NCI-H345 (cell line): ENCODE measurements at places on chromosomes 3 and 15.

DNA sequence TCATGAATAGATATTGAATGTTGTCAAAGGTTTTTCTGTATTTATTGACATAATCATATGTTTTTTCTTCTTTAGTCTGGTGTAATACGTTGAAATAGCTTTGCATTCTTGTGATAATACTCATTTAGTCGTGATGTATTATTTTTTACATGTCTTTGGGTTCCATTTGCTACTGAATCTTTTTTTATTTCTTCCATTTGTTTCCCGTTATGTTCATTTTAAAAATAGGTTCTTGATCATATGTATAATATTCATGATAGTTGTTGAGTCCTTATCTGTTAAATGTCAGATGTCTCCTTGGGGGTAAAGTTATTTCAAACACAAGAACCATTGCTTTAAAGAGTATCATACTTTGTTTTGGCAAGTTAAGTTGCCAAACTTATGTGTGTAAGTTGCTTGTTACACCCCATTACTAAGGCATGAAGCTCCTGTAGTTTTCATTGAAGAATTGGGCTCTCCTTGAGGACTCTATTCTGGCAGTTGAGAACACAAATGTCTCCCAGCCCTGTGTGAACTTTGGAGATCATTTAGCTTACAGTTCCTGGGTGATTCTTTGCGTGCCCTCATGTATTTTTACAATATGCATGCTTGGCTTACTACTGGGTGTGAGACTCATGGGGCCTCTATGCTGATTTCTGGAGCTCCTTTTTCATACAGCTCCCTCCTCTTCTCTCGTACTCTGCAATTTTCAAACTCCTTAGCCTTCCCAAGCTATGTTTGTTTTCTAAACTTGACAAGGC, 8.3 kb downstream of the AKAP13 start:
- DNase-seq = no peak

DNA sequence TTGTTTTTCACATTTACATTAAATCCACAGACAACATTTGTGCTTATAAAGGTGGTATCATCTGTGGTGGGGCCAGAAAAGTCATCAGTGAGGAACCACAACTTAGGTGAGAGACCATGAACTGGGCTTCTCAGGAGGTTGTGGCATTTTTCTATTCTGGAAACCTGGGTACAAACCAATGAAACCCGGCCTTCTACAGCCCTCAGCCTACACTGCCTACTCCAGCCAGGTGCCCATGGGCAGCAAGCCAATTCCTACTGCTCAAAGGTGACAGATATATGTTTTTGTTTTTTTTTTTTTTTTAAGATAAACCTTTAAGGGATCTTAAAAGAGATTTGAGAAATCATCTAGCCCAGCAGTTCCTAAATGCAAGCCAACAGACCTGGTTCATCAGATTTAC, 20.3 kb downstream of the SPG21 start:
- no peak for DNase-seq

DNA sequence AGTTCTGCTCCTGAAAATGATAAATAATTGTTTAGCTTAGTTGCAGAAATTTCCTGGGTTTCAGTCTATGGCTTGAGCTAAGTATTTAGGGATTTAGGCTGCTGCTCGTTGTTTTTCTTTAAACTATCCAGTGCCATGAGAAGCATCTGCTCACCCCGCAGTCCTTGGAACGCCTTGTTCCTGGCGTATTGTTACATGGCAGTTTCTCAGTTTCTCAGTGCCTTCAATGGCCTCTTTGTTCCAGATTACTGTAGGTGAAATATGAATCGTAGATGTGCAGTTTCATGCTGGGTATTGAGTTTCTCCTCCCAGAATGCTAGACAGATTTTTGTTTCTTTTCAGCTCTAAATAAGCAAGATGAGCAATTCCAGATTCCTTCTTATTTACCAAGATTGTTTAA, 269.5 kb upstream of the GBE1 start:
- no peak for DNase-seq

GRCh38 chr15:58518626-58519025, 86.8 kb downstream of the LIPC start:
- DNase-seq = no peak

GRCh38 chr15:73748730-73749129, 4.4 kb downstream of the INSYN1 start:
- DNase-seq = no peak

DNA sequence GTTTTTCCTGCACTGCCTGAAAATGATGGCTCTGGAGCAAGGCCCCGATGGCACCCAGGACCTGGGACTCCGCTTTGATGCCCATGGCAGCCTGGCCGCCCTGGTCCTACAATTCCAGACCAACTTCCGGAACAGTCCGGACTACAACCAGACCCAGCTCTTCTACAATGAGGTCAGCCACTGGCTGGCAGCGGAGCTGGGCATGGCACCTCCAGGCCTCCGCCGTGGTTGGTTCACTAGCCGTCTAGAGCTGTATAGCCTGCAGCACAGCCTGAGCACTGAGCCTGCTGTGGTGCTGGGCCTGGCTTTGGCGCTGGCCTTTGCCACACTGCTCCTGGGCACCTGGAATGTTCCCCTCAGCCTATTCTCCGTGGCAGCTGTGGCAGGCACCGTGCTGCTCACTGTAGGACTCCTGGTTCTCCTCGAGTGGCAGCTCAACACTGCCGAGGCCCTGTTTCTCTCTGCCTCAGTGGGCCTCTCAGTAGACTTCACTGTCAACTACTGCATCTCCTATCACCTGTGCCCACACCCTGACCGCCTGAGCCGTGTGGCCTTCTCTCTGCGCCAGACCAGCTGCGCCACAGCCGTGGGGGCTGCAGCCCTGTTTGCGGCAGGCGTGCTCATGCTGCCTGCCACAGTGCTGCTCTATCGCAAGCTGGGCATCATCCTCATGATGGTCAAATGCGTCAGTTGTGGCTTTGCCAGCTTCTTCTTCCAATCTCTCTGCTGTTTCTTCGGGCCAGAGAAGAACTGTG, 10.9 kb downstream of the DISP2 start:
- no peak for DNase-seq

GRCh38 chr3:45198264-45199260, 27.5 kb downstream of the TMEM158 start:
- DNase-seq = no peak

- peak; percentile 14 for DNase-seq
Measured at GRCh38 chr15:78927077-78927790, 17.6 kb downstream of the CTSH start.

DNA sequence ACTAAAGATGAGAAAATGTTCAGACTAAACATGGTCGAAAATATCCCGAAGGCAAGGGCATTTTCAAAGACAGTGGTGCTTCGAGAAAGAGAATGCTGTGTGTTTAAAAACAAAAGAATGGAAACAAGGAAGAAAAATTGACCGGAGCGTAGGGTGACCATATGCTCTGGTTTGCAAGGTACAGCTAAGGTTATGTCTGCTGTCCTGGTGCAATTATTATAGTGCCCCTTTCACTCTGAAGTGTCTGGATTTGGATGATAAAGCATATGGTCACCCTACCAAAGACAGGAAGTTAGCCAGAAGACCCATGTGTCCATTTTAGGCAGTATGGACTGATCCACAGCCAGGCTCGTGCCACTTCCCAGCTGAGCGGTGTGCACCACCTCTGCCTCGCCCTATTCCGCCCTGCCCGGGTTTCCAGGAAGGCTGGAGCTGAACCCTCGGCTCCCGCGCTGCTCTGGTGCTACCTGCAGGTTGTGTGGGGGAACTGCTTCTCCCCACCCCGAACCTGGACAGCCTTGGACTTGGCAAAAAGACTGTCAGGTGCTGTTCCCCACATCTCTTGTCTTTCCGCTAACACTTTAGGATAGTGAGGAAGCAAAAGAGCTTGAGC, 25.2 kb downstream of the GOLGA6D start:
- DNase-seq = peak; percentile 11

- no peak for DNase-seq
Measured at GRCh38 chr15:35061825-35062737, 23.0 kb downstream of the NANOGP8 start.

GRCh38 chr3:128076483-128077201, 24.4 kb downstream of the SEC61A1 start:
- DNase-seq = peak; percentile 5

DNA sequence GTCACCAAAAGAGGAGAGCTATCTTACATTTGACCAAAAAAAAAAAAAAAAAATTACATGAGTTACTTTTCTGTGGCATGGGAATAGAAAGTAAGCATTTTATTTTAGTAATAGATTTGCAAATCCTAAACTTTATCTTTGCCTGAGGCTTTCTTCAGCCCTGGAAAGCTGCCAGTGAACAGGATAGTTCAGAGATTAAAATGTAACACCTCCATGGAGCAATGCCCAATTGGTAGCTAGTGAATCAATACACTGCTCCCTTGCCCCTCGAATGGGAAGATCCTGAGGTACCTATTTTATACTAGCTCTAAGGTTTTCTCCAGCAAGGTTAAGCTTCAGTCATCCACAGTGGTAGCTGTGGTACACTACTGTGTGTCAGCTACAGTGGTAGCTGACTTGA, 867.1 kb downstream of the NAALADL2 start:
- DNase-seq = no peak

DNA sequence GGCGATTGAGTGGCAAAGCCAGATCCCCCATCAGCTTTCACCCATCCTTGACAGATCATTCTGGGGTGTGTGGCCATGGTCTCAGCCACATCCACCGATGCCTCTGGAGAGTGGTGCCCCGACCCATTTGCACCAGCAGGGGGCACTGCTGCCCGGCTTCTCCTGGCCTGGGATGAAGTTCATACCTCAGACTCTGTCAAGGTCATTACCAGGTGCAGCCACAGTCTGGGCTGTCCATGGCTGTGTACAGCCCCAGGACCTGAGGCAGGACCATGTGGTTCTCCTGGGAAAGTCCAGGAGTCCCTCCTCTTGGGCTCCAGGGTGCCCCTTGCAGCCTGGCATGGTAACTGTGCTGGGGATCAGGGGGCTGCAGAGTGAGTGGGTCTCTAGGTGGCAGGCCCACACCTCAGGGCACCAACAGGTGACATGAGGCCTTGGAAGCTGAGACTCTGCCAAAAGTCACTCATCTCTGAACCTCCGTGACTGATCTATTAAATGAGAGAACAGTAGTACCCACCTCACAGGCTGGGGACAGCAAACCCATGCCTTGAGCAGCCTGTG, 67.2 kb downstream of the CACNA2D2 start:
- peak; percentile 9 for DNase-seq

DNA sequence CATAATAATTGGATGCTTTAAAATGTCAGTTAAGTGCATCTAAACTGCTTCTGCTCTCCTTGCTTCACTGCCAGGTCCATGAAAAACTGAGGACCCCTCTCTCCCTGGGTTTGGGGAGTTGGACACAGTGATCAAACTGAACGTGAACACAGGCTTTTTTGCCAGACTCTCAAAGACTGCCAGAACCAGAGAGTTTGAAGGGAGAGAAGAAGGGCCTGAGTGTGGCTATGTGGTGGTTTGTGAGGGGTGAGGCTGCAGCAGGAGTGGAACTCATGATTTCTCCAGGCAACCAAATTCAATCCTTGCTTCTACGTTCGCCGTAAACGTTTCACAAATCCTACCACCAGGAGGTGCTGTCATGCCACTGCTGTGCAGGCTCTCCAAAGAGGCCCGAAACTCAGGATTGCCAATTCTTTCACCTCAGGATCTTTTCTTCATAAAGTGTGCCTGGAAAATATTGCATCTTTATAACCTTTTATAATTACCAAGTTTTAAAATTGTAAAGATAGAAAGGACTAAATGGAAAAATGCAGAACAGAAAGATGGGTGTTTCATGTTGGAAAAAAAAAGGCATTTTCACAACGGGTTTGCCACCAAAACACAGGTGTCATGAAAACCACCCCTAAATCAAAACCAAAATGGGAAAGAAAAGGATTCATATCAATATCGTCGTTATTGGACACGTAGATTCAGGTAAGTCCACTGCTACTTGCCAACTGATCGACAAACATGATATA, 19.7 kb downstream of the TM4SF4 start:
- peak; percentile 8 for DNase-seq

DNA sequence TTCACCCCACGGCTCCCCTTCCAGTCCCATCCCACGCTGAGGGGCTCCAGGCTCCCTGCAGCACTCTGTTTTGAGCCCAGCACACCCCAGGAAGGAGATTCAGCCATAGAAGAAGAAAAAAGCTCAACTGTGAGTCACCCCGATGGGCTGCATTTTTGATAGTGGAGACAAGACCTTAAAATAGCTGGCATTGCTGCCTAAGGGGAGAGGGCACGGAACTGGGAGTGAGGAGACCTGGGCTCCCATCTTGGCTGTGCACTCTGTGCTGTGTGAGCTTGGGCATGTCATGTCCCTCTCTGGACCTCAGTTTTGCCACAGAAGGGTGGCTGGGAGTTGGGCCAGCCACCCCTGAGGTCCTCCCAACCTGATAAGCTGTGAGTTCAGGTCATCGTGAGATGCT, 57.2 kb upstream of the SMAD6 start:
- DNase-seq = no peak

DNA sequence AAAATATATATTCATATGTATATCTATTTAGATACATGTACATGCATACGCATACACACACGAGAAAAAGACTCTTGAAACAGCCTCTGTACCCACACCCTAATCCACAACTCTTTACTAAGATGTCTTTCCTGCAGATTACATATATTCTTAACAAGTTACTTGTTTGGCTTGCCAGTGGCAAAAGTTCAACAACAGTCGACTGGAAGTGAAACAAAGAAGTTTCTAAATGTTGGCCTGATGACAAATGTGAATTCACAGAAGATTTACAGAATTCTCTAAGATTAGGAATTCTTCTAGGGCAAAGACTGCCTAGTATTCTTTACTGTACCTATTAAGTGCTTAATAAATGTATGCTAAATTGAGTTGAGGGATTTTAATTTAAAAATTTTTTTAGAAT, 116.8 kb downstream of the CDIN1 start:
- DNase-seq = no peak

GRCh38 chr3:121436074-121436473, 109.7 kb downstream of the POLQ start:
- no peak for DNase-seq

- no peak for DNase-seq
Measured at GRCh38 chr3:125023833-125024555, 31.8 kb downstream of the HEG1 start.

DNA sequence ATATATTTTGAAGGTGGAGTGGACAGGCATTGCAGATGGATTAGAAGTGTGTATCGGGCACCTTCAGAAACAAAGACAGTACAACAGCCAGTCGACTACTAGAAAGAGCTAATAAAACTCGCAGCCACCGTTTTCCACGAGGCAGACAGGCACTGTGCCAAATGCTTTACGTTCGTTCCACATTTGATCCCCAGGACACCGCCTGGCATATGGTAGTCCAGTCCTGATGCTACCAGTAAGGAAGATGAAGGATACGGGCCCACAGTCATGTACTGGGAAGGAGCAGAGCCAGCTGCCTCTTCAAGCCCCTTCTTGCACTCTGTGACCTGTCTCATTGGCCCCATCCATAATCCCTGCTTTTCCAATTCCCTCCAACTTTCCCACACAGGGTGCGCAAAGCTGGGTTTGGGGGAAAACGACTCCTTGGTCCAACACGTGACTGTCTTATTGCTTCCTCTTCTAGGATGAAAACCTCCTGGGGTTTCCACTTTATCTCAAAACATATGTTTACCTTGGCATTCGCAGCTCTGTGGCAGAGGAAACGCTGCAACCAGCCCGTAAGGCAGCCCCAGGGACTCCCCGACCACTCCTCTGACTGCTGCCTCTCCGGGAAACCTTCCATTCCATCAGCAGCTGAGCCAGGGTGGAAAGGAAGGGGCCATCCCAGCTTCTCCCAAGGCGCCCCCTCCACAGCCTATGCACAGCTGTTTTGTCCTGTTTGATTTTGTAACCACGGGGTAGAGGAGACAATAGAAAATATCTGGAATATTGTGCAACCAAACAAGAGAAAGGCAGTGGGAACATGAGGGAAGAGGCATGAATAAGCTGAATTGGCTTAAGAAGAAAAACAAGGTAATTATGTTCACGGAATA, 107.4 kb downstream of the ADAMTS17 start:
- no peak for DNase-seq

GRCh38 chr15:39936187-39936586, 2.3 kb downstream of the EIF2AK4 start:
- no peak for DNase-seq
